Stimulated activated CD8-positive, alpha-beta memory T cell treated with anti-CD3 and anti-CD28 coated beads, Interleukin-4, amount 100 ng/mL, for 24 hours (primary cell): ENCODE measurements at places on chromosomes 13 and 19.

- no peak for DNase-seq
These were observed 1635.8 kb downstream of the PCDH9 start for GRCh38 chr13:65594298-65594781.

GRCh38 chr13:41631296-41631965 is 174.1 kb downstream of the RGCC start:
- DNase-seq, result no peak

- no peak for DNase-seq
These were observed 9.4 kb upstream of the PGLYRP2 start for GRCh38 chr19:15488489-15489226.

DNA sequence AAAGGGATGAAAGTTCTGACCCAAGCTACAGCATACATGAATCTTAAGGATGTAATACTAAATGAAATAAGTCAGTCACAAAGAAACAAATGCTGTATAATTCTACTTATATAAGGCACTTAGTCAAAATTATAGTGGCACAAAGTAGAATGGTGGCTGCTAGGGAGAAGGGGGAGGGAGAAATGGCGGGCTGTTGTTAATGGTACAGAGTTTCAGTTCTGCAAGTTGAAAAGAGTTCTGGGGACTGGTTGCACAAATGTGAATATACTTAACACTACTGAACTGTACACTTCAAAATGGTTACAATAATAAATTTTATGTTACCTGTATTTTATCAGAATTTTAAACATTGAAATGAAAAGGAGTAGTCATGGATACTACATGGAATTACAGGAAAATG is 48.9 kb upstream of the CLDN10 start:
- DNase-seq, result no peak

DNA sequence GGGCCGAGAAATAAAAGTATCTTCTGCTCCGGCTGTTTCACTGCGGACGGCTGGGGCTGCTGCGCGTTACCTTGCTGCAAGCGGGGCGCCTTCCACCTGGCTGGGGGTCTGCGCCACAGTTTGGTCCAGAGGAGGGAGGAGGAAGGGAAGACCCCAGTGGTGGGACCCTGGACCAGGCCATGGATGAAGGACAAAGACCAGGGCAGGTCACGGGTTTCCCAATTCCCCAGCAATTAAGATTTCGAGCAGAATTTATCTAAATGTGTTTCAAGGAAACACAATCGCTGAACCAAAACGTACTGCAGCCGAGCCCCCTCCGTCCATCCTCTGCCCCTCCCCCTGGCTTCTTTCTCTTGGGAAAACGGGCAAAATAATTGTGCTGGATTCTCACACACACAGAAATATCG is 2.9 kb downstream of the SOX1 start:
- no peak for DNase-seq

DNA sequence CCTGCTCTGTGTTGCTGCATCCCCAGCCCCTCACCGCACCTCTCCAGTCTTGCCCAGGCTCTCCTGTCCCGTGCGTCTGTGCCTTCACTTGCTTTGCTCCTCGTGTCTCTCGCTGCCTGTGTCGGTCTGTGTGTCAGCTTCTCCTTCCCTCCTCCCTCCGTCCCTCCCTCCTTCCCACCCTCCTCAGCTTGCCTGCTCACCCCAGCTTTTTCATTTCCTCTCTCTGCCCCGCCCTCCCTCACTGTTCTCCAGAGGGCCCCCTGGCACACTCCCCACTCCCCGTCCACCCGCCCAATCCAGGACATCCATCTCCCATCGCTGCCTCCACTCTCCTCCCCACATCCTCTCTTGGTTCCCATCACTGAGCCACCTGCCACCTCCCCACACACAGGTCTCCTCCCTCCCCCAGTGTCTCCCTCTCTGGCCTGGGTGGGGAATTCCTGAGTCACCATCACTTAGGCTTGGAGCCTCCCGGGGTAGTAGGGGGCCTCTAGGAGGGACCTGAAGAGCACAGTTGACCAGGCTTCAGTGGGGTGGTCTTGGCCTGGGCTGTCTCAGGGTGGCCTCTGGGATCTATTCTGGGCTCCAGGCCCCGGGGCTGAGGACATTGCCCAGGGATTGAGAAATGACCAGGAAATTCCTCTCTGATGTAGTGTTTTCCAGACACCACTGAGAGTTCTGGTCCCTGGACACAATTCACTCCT is at the start of gene PTGIR:
TSS of gene PTGIR (minus strand) at position 132 of the 704 bp plus-strand sequence. CDS start 864 bp downstream, outside the sequence.
- DNase-seq, result no peak

DNA sequence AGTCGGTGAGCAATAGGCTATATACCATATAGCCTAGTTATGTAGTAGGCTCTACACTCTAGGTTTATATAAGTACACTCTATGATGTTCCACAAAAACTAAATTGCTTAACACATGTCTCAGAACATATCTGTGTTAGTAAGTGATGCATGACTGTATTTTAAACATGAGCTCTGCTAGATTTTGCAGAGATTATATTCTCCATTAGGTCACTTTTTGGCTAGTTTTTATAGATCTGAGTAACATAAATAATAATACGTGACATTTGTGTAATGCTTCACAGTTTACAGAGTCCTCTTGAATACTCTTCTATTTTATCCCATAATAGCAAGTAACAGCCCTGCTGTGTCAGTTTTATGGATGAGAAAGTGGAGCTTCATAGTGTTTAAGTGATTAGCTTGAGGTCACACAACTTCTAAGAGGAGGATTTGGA is 47.8 kb downstream of the NDFIP2 start:
- DNase-seq, result no peak

DNA sequence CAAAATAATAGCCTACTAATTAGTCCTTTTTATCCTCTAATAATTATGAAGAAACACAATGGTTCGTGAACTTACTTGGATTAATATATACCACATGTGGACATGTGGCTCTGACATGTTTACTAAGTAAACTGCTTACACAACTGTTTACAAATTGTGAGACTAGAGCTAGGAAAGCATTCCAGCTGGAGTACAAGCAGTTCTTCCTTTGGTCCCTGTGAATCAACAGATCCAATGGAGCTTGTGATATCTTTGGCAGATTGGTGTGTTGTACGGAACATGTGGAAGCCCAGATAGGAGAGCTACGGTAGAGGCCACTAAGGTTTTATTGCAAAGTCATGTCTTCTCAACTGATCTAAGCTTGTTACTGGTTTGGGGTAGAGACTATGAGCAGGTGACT is 145.5 kb upstream of the SPRY2 start:
- no peak for DNase-seq

GRCh38 chr13:39111145-39111544 is 72.9 kb downstream of the NHLRC3 start:
- no peak for DNase-seq

GRCh38 chr13:86562866-86563265 is 763.6 kb upstream of the SLITRK6 start:
- DNase-seq, result no peak

DNA sequence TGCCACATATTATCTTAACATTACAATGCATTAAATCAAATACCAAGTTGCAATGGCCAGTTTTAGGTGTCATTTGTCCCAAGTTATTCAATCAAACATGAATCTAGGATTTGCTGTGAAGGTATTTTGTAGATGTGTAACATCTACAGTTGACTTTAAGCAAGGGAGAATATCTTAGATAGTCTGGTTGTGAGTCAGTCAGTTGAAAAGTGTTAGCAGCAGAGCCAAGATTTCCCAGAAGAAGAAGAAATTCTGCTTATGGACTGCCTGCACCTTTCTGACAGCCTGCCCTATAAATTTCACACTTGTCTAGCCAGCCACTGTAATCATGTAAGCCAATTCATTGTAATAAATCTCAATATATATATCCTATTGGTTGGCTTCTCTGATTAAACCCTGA is 41.3 kb upstream of the INTS6 start:
- DNase-seq, result no peak

DNA sequence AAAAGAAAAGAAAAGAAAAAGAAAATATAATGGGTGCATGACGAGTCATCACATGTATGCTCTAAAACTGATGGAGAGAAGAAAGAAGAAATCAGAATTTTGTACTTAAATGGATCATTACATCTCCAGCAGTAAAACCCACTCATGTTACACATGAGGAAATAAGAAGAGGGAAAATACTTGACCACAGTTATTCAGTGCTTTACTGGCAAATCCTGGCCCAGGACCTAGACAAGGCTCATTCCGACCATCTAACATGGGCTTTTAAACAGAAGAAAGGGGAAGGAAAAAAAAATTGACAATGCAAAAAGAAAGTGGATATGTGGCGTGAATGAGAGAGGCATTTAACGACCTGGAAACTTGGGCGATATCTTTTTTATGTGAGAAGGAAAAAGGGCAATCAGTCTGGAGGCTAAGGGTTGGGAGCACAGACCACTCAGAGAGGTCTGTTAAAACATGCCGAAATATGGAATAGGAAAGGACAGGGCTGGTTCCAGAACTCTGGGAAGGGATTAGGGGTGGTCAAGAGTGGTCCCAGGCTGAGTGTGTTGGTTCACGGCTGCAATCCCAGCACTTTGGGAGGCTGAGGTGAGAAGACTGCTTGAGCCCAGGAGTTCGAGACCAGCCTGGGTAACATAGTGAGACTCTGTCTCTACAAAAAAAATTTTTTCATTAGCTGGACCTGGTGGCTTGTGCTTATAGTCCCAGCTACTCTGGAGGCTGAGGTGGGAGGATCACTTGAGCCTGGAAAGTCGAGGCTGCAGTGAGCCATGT is 1.6 kb downstream of the SIGLECL1 start:
- no peak for DNase-seq
